Activated CD8-positive, alpha-beta T cell treated with anti-CD3 and anti-CD28 coated beads for 36 hours (primary cell): ENCODE measurements at places on chromosomes 4 and X.
A peak's percentile ranks its signal among the peaks of the same experiment; 100 is the strongest.

DNA sequence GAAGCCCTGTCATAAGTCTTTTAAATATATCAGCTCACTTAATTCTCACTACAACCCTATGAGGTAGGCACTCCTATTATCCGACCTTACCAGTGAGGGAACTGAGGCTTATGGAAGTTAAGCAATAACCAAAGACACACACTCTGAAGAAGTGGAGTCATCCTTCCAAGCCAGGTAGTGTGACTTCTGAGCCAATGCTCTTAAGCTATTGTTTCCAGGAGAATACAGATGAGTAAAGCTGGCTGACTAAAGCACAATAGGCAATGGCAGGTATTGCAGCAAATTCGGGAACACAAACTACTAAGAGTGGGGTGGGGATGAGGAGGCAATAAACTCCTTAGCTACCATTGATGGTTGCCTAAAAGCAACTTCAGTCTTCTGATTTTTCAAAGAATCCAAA lies 81.8 kb upstream of the KIT start:
- H3K4me1 ChIP-seq = no peaks in the 10 kb centered on the region
- H3K36me3 ChIP-seq = no peaks in the 10 kb centered on the region
- H3K4me3 ChIP-seq = no peak overlapping the region
- peaks cover 3% of the 10 kb centered on the region for H3K27me3 ChIP-seq
- H3K27ac ChIP-seq = no peak overlapping the region
- DNase-seq = no peak

DNA sequence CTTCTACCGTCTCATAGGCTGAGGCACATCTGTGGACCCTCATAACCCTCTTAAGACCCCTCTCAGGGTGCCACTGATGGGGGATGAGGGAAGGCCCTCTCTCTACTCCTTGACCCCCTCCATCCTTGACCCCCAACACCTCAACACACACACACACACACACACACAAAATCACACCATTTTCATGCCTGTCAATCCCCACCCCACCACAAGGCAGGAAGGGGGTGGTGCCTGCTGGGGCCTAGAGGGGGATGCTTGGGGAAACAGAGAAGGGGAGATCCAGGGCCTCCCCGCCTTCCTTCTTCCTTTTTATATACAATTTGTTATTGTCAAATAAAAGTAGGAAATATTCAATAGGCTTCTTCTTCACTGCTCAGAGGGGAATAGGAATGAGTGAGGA lies 1.2 kb upstream of the EBP start:
- peaks cover 11% of the 10 kb centered on the region for H3K36me3 ChIP-seq
- H3K4me1 ChIP-seq = peaks cover 37% of the 10 kb centered on the region
- H3K4me3 ChIP-seq = peak overlapping the region; percentile 91
- no peaks in the 10 kb centered on the region for H3K27me3 ChIP-seq
- peak overlapping the region; percentile 99 for H3K27ac ChIP-seq

DNA sequence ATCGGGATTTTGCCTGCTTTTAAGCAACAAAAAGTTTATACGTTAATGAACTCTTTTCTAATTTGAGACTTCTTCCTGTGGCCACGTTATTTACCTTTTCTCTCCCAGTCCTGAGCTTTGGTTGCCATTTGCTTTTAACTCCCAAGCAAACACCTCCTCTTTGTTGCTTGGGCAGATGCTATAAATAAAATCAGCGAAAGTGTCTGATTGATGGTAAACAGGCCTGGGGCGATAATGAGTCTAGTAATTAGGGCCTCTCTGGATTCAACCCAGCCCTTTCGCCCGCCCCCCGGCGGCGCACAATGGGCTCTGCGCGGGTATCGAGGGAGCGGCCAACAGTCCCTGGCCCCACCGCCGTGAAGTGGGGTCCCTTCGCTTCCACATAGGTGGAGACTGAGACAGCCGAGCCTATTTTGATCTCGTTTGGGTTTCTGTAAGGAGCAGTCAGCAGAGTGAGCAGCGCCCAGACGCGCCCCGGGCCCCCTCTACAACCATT lies 790 bp downstream of the CLGN start:
- H3K27ac ChIP-seq = no peak overlapping the region
- H3K4me3 ChIP-seq = peak overlapping the region; percentile 73

- H3K4me1 ChIP-seq = peaks cover 8% of the 10 kb centered on the region
- DNase-seq = peak; percentile 17
- H3K27me3 ChIP-seq = no peaks in the 10 kb centered on the region
Measured at GRCh38 chrX:150683536-150684146, 9.6 kb upstream of the MTMR1 start.

- peak overlapping the region; percentile 57 for H3K27ac ChIP-seq
- H3K27me3 ChIP-seq = peaks cover 4% of the 10 kb centered on the region
- no peak overlapping the region for H3K4me3 ChIP-seq
- DNase-seq = peak; percentile 7
- peaks cover 53% of the 10 kb centered on the region for H3K4me1 ChIP-seq
- peaks cover 7% of the 10 kb centered on the region for H3K36me3 ChIP-seq
Measured at GRCh38 chr4:101019313-101019712, 328.0 kb downstream of the PPP3CA start.

DNA sequence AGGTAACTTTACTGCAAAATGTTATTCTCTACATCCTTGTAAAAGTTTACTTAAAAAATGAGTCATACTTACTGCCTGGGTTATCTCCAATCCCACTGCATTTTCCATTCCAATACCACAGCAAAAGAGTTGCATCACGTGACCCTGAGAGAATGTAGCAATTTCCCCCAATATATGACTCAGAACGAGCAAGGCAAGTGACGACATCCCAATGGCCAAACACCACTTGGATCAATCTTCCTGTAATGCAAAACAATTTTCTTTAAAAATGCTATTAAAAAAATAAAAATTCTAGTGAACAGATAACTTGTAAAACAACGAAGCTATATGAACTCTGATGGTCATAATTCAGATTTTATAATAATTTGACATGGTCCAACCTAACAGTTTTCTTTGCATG lies 224.3 kb downstream of the DCLK2 start:
- peak; percentile 47 for DNase-seq
- no peaks in the 10 kb centered on the region for H3K27me3 ChIP-seq
- H3K36me3 ChIP-seq = peaks cover 6% of the 10 kb centered on the region
- H3K4me3 ChIP-seq = no peak overlapping the region
- peaks cover 10% of the 10 kb centered on the region for H3K4me1 ChIP-seq

DNA sequence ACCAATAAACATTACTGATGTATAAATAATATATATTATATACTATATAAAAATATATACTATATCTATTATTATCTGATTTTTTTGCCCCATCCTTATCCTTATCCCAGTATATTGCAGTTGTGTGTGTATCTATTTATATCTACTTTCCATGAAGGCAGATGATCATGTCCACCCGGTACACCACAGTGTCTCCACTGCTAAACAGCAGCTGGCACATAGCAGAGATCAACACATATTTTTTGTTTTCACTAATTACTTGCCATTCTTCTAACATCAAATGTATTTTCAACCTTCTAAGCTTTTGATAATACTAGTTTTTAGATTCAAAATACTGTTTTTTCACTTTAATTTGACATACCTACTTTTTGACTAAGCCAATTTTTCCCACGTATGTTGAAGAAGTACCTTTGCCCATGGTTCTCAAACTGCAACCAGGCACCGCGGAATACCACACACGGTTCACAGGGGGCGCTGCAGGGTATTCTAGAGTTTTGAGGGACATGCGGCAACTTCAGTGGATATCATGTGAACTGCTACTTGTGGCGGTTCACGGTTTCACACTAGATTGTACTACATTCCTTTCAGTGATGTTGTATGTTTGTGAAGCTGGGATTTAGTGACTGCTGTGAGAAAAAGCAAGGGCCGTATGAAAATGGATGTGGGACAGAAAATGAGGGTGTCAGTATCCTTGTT lies 182.5 kb upstream of the NPY2R start:
- no peak overlapping the region for H3K4me3 ChIP-seq
- no peak overlapping the region for H3K27ac ChIP-seq
- H3K4me1 ChIP-seq = no peaks in the 10 kb centered on the region
- DNase-seq = peak; percentile 52

DNA sequence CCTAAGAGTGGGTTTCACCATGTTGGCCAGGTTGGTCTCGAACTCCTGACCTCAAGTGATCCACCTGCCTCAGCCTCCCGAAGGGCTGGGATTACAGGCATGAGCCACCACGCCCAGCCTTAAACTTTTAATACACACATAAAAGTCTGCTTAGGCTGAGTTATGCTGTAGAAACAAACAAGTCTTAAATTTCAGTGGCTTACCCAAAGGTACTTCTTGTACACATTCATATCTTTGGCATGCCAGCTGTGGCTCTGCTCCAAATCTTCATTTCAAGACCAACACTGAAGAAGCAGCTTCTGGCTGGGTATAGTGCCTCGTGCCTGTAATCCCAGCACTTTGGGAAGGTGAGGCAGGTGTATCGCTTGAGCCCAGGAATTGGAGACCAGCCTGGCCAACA lies 80.3 kb downstream of the PPEF2 start:
- H3K27me3 ChIP-seq = no peaks in the 10 kb centered on the region
- H3K4me3 ChIP-seq = no peak overlapping the region
- no peaks in the 10 kb centered on the region for H3K36me3 ChIP-seq
- no peaks in the 10 kb centered on the region for H3K4me1 ChIP-seq
- H3K27ac ChIP-seq = no peak overlapping the region
- no peak for DNase-seq
